ENCODE measurements at places on chromosomes 2 and 18.

DNA sequence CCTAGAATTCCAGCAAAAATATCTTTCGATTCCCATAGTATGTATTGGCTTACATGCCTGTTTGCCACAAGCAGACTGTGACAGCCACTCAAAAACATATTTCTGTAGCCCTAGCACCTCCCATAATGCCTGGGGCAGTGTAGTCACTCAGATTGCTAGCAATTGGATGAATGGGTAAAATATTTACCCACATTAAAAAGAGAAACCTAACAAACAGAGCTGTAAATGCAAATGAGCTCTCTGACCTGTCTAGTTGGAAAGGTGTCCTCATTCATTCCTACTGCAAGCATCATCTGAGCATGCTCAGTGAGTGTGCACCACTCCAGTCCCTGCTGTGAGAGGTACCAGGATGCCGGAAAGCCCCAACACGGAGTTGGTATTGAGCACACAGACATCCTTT is 234.0 kb upstream of the RAB12 start:
- no peak for DNase-seq

GRCh38 chr2:12755384-12755783 is 38.6 kb downstream of the TRIB2 start:
- DNase-seq: no peak

GRCh38 chr18:10437837-10438236 is 16.6 kb upstream of the APCDD1 start:
- no peak for DNase-seq

GRCh38 chr2:86518481-86518880 is 44.8 kb downstream of the CHMP3 start:
- peak; percentile 4 for DNase-seq

DNA sequence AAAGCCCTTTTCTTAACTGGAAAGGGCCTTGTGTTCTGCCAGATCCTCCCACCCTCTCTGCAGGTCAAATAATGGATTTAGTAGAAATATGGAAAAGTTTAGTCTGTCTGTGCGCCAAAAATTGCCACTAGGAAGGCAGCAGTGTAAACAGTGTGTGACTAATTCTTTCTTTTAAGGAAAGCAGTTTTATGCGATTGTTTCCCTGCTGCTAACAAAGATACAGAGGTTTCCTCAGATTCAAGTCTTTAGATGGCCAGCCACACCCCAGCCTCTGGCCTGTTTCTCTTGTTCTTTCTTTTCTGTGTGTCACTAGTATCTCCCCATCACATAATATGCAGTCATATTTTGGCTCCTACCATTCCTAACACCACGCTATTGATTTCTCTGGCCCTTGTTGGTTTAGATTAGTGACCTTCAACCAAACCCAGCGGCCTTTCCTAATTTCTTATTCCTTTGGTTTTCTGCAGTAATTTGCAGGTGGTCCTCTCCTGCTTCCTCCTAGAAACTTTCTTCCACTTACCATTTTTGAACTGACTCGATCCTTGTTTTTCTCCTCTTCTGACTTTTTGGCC is 157.4 kb downstream of the LTBP1 start:
- DNase-seq: no peak

DNA sequence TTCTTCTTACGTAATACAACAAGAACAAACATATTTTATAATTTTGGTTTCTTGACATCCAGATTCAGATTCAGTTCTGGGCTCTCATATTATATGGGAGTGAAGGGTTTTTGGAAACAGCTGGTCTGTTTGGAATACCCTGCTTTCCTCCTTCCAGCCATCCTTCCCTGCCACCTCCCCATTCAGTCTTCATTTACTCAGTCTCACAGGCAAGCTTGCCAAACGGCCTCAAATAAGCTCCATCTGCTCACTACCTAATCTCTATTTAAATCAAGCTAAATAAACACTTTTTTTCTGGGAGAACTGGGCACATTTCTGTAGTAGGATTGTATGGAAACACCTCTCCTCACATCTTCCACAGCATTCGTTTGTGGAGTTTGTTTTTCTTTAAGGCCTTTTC is 147.5 kb downstream of the RND3 start:
- DNase-seq: no peak

- no peak for DNase-seq
These were observed 38.3 kb downstream of the DHRS9 start for GRCh38 chr2:169107645-169108044.
